ENCODE measurements at places on chromosomes 13 and 19.

- no peak for DNase-seq
These were observed 395.5 kb upstream of the NBEA start for GRCh38 chr13:34546344-34547250.

DNA sequence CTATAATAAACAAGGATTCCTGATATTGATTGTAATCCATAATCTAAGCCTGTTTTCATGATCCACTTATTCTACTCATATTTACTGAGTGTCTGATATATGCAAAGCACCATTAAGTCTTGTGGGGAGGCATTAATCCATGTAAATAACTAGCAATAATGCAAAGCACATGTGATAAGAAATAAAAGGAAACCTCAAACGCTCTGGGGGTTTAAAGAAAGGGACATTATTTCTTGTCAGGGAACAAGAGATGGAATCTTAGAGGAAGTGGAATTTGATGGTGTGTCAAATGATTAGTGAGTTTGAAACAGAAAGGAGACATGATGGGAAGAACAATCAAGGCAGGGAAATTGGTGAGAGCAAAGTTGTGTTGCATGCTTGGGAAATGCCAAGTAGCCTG, 57.4 kb upstream of the FLT1 start:
- no peak for DNase-seq

DNA sequence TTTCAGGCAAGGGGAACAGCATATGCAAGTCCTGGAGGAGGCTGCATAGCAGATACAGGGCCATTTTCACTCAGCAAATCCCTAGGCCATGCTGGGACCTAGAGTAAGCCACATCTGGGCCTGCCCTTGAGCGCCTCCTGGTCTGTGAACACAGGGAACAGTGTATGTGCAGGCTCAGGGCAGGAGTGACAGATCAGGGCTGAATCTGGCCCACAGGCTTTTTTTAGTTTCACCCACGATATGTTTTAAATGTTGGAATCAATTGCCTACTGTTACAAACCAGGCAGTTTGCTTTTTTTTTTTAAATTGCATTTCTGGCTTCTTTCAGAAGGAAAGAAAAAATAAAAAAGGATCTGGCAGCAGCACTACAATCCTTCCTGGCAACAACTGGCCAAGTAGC, 1.5 kb upstream of the TMEM145 start:
- no peak for DNase-seq

- no peak for DNase-seq
These were observed 183.5 kb upstream of the UBL3 start for GRCh38 chr13:30033681-30034457.

GRCh38 chr19:50676625-50677197, 27.5 kb downstream of the C19orf81 start:
- DNase-seq = no peak

DNA sequence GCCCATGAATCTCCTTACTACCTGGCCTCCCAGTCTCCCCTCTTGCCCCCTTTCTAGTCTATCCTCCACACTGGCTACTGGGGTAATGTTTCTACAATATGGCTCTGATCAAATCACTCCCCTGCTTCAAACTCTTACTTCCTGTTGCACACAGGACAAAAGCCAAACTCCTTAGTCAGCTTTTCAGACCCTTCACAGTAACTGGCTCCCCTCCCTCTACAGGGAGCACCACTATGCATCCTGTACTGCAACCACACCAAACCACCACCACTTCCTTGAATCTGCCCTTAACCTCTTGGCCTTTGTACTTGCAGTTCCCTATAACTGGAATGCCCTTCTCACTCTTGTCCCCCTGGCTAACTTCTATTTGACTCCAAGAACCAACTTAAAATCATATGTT, 32.2 kb downstream of the DEDD2 start:
- no peak for DNase-seq

- DNase-seq = no peak
These were observed 4.0 kb upstream of the TINCR start for GRCh38 chr19:5571777-5572176.

DNA sequence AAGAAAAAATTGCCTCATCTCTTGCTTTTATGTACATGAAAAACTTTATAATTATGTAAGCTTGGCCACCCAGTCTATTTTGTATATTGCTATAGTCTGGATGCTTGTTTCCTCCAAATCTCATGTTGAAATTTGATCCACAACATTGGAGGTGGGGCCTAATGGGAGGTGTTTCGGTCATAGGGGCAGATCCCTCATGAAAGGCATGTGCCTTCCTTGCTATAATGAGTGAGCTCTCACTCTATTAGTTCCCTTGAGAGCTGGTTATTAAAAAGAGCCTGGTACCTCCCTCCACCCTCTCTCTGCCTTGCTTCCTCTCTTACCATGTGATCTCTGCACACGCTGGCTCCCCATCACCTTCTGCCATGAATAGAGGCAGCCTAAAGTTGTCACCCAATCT, 1005.1 kb downstream of the PCDH9 start:
- DNase-seq = no peak

GRCh38 chr13:74062933-74063332, 71.3 kb downstream of the KLF12 start:
- no peak for DNase-seq

- DNase-seq = no peak
These were observed 1432.4 kb upstream of the ATXN8OS start for GRCh38 chr13:68675209-68675608.

GRCh38 chr13:27273658-27274425, 3.2 kb downstream of the RASL11A start:
- DNase-seq = no peak

DNA sequence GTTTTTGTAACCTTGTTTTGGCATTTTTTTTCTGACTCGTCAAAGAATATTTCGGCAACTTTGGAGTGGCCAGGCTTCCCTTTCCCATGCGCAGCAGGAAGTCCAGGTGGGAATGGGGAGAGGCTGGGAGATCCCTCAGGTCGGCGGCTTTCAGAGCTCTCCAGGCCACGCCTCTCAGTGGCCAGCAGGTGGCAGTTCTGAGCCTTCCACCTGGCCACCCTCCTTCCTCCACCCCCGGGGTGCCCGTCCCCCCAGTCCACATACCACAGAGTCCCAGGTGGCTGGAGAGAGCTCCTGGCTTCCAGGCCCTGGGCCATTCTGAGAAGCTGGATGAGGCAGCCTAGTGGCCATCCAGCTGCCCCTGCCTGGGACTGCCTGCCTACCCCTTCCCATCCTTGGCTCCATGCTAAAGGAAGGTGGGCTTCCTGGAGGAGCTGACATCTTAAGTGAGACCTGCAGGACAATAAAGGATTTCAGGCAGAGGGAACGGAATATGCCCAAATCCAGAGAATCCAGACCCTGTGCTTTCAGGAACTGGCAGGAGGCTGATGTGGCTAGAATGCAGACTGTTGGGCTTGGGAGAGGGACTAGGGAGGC, 46.3 kb downstream of the CCNE1 start:
- DNase-seq = peak; percentile 23

- no peak for DNase-seq
These were observed 44.0 kb downstream of the MIPEP start for GRCh38 chr13:23845105-23845725.

- no peak for DNase-seq
These were observed 586.4 kb downstream of the LMO7 start for GRCh38 chr13:76222511-76222910.

- no peak for DNase-seq
These were observed 3.7 kb downstream of the RNU6-9 start for GRCh38 chr19:896999-897398.

- peak; percentile 86 for DNase-seq
These were observed 11.5 kb downstream of the APLP1 start for GRCh38 chr19:35879770-35880317.

DNA sequence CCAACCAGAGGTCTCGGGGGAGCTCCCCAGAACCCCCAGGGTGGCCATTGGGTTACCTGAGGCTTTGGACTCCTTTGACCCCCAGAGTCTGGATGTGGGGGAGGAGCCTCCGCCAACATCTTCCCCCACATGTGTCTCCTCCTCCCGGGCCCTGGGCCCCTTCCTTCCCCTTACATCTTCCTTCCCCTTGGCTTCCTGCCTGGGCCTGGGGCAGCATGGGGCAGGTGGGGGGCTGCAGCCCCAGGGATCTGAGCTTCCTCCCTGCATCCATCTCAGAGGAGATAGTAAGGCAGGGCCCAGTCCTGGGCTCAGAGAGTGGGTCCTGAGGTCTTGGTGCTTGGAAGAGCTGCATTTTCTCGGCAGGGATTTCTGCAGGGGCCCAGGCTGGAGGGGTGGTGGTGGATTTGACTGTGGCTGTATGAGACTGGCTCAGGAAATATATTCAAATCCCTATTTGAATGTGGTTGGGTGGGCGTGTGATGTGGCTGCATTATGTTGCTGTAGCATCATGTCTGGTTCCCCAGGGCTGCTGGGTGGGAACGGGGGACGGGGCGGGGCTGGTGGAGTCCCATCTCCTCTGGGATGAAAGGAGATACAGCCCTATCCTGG, 919 bp downstream of the VAV1 start:
- DNase-seq = peak; percentile 50

DNA sequence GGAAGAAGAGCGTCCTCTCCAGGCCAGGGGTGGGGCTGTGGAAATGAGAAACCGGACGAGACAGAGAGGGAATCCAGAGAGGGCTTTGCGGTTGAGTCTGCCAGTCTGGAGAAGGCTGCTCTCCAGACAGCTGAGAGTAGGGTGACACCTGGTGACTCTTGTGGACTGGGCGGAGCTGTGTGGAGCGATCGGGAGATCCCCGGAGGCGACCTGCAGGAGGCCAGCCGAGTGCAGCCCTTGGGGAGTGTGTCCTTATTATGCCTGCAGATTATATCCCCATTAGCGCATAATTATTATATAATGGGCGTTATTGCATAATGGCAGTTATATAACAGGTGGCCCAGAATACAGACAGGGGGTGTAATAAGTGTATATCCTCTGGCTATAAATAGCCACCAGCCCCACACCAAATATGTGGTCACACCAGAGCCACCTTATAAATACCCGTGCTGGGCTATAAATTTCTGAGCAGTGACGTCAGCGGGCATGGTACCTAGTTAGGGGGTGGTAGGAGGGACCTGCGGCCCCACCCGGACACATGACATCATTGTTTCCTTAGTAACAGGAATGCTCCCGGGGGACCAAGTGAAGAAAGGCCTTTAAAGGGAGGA, 41.2 kb downstream of the NFIX start:
- DNase-seq = no peak

DNA sequence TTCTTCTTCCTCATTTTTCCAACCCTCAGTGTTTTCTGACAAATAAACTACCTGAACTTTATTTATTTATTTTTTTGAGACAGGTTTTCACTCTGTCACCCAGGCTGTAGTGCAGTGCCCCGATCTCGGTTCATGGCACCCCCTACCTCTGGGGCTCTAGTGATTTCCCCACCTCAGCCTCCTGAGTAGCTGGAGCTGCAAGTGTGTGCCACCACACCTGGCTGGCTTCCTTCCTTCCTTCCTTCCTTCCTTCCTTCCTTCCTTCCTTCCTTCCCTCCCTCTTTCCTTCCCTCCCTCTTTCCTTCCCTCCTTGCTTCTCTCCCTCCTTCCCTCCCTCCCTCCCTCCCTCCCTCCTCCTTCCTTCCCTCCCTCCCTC, 32.3 kb downstream of the KCTD4 start:
- no peak for DNase-seq

All from stimulated activated CD8-positive, alpha-beta memory T cell treated with anti-CD3 and anti-CD28 coated beads, Interleukin-2, amount 100 ng/mL, for 48 hours (primary cell).